Activated CD8-positive, alpha-beta T cell treated with anti-CD3 and anti-CD28 coated beads, Interleukin-2, amount 10 ng/mL, durations not matched to agents 7 days and 5 days (primary cell): ENCODE measurements at places on chromosomes 1 and 21. TPM values are rescaled to one million over a fixed set of nuclear protein-coding genes. Genes with fewer than 3 reads are reported as not detected.

The LIN28A gene
- total RNA-seq: not detected

The CC2D1B gene
- 46.7 TPM for total RNA-seq

The FTCD gene
- total RNA-seq: 0.37 TPM

The PIK3C2B gene
- 28.4 TPM for total RNA-seq

DNA sequence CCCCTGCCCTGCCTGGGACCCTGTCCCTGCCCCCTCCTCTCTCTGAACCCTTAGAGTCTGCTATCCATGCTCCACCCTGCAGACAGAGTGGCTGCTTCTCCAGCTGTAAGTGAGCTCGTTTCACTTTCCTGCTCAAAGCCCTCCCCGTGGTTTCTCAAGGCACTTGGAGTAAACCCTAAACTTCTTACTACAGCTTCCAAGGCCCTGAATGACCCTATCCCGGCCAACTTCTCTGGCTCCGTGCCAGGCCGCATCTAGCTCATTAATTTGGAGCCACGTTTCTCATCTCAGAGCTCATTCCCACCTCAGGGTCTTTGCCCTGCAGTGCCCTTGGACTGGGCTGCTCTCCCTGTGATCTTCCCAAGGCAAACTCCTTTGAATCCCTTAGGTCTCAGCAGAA, 235.1 kb upstream of the RUNX1 start:
- DNase-seq: no peak

DNA sequence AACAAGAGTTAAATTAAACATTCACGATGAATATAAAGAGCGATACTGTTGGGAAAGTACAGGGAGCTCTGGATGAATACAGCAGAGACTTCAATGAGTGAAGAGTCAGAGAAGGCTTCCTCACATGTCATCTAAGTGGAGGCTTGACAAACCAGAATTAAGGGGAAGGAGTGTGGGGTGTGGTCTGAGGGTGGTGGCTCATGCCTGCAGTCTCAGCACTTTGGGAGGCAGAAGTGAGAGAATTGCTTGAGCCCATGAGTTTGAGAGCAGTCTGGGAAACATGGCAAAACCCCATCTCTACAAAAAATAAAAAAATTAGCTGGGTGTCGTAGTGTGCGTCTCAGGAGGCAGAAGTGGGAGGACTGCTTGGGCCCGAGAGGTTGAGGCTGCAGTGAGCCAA, 8.7 kb downstream of the SDHB start:
- DNase-seq: no peak

DNA sequence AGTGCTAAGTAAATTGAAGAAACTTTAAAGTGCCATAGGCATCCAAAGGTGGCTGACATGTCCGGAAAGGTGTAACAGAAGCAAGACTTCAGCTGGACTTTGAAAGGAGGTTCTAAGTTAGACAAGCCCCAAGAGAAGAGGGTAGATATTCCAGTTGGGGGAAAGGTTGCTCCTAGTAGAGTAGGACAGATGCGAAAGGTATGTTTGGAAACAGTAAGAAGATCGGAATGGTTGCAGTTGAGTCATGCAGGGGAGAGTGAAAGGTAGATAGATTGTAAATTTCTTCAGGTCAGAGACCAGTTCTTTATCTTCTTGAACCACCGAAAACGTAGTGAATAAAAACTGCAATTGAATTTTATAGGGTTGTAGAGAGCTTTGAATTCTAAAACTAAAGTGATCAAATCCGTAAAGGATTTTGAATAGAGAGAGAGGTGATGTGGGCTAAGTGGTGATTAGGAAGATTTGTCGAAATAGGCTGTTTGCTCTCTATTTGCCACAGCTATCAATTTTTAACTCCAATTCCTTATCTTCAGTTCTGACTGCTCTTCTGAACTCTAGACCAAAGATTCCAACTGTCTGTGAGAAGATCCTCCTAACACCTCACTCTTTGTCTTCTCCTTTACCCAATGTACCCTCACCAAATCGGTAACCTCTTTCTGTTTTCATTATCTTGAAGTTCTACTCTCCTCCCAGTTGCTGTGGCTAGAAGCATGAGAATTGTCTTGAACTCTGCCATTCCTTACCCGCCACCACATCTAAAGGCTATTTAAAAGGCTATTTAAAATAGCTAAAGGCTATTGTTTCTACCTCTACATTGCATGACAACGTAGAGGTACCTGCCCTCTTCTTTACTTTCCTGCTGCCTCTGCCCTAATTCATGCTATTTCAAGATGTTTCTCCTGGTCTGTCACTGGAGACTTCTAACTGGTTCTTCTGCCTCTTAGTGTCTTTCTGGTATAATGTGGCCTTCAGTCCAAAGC, 16.7 kb downstream of the MACF1 start:
- DNase-seq: no peak

DNA sequence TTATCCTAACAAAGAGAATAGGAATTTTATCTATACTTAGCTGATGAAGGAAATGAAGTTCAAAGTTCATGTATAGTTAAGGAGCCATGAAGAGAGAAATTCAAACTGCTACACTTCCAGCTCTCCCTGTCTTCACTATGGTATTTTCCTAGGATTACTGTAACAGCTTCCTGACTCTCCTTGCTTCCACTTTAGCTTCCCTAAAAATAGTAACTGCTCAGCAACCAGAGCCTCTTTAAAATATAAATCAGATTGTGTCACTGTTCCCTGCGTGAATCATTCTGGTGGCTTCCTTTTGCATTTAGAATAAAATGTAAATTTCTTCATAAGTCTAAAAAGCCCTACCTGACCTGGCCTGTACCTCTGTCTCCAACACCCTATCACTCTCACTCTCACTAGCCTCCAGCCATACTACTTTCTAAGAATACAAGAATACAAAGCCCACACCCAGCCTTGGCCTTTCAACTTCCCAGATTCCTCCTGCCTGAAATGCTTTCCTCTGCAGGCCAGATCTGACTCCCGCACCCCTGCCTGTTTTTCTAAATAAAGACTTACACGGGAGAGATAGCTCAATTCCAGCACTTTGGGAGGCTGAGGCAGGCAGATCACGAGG, 30.5 kb downstream of the OR10J1 start:
- no peak for DNase-seq
